ENCODE measurements at places on chromosomes 5 and 9.

GRCh38 chr5:148875205-148875875 lies 48.9 kb downstream of the ADRB2 start:
- no peak for DNase-seq

- DNase-seq: no peak
Measured at GRCh38 chr9:32884482-32884881, 101.1 kb downstream of the TMEM215 start.

- no peak for DNase-seq
Measured at GRCh38 chr5:77993855-77994318, 217.7 kb upstream of the TBCA start.

DNA sequence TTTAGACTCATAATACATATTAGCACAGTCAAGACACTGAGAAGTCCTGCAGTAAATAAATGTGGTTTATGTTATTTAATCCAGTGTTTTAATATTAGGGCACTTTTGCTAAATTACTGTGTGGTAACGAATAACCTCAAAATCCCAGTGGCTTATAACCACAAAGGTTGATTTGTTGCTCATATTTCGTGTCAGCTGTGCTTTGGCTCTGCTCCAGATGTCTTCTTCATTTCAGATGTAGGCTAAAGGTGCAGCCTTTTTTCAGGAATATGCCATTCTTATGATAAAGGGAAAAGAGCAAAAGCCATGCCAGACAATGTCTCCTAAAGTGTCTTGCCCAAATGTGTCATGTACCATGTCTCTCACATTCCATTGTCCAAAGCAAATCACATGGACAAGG lies 144.8 kb downstream of the BRINP1 start:
- DNase-seq: no peak

DNA sequence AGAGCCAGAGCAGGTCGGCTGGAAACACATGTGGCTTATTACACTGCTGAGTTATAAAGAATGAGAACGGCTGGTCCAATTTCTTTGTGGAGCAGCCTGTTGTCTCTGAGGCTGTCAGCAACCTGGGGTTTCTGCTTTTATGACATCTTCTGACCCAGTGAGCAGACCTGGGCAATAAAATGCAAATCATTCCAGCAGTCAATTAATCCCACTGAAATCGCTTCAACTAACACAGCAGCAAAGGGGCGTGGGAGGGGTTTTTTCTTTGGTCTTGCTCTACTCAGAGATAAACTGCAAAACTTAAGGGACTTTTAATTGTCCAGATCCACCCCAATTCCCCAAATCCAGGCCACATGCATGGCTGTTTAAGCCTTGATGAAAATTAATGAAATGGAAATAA lies 215.7 kb downstream of the SLIT3 start:
- DNase-seq: no peak

DNA sequence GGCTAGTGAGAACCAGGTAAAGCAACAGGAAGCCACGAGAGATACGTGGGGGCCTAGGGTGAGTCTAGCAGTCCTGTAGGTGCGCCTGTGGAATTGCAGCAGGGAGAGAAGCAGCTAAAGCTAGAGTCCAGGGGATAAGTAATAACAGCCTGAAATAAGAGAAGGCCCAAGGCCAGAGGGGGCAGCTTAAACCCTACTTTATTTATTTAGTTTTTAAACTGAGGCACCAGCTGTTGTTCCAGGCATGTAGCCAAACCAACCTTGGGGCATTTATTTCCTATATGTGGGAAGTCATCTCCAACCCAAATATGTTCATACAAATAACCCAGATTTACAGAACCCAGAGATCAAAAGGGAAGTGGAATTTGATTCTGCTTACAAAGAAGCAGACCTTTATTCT lies 93.5 kb downstream of the GLDC start:
- no peak for DNase-seq

DNA sequence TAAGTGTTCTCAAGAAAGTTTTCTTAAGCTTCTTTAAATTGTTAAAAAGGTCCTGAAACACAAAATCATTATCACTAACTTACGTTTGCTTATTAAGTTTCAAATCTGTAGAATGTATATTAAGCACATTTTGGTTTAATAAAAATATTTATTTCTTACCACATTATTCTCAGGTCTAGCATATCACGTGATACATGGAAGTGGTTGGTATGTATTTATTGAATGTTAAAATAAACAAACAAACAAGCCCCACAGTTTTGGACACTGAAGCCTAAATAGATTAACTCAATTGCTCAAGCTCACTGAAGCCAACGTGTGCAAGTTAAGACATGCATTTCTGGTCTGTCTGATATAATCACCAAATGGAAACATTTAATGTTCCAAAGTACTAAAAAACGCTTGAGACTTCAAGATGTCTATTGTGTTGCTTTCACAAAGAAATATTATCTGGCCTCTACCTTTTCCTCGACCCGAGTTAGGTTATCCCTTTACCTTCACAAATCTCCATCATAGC lies 1136.9 kb downstream of the TAF11L14 start:
- no peak for DNase-seq

DNA sequence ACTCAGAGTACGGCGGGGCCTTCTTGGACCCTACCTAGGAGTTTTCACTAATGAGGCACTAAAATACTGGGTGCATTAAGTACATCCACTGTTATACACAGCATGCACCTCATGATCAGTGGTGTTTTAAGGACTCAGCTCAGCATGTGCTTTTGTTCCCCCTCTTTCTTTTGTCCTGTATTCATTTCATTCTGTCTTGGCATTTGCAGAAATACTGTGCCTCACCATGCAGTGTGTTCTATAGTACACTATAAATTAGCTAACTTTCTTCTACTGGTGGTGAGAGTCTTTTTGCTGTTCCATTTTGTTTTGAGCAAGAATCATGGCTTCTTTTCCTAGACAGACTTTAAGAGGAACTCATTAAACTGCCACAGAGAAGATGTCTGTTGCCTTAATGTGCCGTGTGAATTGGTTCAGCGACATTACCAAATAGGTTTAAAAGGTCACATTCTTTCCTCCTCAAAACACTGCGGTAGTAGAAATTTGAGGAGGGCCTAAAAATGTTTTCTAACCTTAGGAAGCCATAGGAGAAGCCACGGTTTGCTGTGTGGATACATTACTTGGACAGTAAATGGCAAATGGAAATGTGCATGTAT lies 276.6 kb downstream of the MAST4 start:
- DNase-seq: no peak

GRCh38 chr5:107404595-107405374 lies 266.0 kb downstream of the EFNA5 start:
- DNase-seq: no peak

- no peak for DNase-seq
Measured at GRCh38 chr9:81390792-81391456, 298.4 kb downstream of the TLE1 start.

DNA sequence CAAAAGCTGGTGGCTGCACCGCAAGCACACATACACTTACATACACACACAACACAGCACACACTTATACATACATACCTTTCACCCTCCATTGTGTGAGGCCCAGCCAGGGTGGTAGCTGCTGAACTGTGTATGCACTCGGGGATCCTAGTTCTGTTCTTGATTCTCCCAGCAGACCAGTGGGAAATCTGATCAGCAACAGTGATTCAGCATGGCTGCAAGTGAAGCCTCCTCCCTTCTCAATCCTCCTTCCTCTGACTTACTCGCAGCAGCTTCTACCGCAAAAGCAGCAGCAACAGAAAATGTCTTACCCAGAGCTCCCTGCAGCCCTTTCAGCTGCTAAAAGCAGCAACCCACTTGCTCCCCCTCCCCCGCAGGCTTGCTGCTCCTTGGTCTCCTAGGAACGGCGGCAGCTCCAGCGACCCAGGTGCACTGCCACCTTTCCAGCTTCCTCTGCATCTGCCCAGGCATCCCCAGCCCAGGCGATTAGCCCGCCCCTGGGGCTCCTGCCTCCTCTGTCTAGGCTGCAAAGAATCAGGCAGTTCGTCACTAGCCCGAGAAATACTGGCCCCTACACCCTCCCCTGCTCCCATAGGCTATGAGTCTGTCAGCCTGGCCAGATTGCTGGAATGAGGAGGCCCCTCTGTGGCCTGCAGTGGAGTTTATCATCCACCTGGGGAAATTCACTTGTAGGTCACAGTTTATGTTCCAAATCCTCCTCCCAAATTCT lies at the start of gene KLHL3:
Gene KLHL3 (minus strand): TSS at position 535 of the 730 bp plus-strand sequence. CDS start 443 bp downstream, at position 92.
- DNase-seq: no peak

GRCh38 chr5:62093411-62093810 lies 212.6 kb upstream of the KIF2A start:
- DNase-seq: no peak

DNA sequence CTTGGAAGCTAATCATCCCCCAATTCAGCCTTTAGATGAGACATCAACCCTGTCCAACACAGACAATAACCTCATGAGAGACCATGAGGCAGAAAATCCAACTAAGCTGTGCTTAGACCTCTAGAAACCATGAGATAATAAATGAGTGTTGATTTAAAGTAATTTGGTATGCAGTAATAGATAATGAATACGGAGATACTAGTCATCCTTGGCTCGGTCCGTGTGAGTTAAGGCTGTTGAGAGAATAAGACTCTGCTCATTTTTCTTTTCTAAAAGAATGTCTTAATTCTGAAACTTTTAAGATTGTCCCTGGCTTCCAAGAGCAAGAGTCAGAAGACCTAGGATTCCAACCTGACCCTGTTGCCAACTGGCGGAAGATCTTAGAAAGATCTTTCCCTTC lies 6.1 kb downstream of the TNC start:
- no peak for DNase-seq

- DNase-seq: no peak
Measured at GRCh38 chr9:6870650-6871477, 113.1 kb downstream of the KDM4C start.

- DNase-seq: no peak
Measured at GRCh38 chr9:23255346-23255745, 570.7 kb downstream of the ELAVL2 start.
